Umbilical cord (tissue), 2 donors: ENCODE measurements at places on chromosomes 16 and 17.

GRCh38 chr17:47993031-47993564 is 22.2 kb downstream of the CDK5RAP3 start:
- no peak for DNase-seq

DNA sequence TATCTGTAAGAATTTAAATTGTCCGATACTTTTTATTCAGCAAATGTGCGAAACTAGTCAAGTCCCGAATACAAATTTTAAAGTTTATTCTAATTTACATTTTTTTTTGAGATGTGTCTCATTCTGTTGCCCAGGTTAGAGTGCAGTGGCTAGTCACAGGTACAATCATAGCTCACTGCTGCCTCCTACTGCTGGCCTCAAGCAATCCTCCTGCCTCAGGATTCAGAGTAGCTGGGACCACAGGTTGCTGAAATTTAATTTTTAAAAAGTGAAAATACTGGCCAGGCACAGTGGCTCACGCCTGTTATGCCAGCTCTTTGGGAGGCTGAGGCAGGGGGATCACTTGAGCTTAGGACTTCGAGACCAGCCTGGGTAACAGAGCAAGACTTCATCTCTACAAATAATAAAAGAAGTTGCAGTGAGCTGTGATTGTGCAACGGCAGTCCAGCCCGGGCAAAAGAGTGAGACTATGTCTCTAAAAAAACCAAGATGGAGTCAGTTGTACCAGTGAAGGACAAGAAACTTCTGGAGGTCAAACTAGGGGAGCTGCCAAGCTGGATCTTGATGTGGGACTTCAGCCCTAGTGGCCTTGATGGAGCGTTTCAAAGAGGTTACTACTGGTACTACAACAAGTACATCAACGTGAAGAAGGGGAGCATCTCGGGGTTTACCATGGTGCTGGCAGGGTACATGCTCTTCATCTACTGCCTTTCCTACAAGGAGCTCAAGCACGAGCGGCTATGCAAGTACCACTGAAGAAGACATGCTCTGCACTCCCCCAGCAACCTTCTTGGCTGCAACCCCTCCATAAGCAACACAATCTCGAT is 5.6 kb downstream of the POLG2 start:
- no peak for DNase-seq

DNA sequence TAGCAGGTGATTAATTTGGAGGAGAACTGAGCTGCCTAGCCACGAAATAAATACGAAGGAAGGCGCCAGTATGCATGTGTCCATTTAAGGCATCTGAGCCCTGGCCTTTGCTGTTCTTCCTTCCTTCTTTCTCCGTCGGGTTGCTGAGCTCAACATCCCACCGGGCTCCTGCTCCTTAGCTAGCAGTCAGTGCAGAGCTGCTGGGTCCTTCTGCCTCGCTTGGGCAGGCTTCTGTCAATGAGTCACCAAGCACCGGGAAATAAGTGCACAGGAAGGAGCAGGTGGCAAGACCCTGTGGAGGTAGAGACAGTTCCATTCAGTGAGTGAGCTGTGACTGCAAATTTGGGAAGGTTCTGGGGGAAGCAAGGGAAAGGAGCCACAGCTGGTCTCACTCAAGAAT is 120.7 kb downstream of the CCDC182 start:
- DNase-seq = no peak

DNA sequence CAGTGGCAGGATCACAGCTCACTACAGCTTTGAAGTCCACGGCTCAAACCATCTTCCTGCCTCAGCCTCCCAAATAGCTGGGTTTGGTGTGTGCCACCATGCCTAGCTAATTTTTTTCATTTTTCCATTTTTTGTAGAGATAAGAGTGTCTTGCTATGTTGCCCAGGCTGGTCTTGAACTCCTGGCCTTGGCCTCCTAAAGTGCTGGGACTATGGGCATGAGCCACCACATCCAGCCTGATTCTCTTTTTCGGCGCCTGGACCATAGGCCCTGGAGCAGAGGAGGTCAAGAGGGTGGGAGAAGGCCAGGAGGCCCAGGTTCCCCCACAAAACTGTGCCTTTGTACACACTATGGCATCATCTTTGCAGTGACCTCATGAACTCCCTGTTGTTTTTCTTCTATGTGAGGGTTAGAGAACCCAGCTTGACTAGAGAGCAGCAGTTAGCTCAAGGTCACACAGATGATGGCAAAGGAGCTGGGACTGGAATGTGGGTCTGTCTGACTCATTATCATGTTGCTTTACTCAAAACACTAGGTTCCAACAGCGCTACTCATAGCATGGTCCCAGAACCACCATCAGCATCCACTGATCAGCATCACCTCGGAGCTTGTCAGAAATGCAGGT is 16.3 kb downstream of the SCN4A start:
- no peak for DNase-seq
